ENCODE measurements at places on chromosomes 2 and 18.

- no peak for DNase-seq
Measured at GRCh38 chr2:230224458-230224857, 1.1 kb upstream of the SP140 start.

DNA sequence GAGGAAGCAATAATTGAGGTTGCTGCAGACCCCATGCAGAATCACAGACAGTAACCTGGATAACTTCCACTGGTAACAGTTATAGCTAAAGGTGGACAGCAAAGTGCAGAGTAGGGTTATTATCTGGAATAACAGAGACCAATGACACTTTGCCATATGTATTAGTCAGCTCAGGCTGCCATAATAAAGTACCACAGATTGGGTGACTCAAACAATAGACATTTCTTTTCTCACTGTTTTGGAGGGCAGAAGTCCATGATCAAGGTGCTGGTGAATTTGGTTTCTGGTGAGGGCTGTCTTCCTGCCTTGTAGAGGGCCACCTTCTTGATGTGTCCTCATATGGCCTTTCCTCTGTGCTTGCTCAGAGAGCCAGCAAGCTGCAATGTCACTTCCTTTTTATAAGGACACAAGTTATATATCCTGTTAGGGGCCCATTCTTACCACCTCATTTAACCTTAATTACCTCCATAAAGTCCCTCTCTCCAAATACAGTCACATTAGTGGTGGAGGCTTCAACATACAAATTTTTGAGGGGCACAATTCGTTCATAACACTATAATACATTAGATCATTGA lies 191.0 kb upstream of the LRP1B start:
- DNase-seq: no peak

- no peak for DNase-seq
Measured at GRCh38 chr2:173612354-173612753, 257.7 kb downstream of the CDCA7 start.

DNA sequence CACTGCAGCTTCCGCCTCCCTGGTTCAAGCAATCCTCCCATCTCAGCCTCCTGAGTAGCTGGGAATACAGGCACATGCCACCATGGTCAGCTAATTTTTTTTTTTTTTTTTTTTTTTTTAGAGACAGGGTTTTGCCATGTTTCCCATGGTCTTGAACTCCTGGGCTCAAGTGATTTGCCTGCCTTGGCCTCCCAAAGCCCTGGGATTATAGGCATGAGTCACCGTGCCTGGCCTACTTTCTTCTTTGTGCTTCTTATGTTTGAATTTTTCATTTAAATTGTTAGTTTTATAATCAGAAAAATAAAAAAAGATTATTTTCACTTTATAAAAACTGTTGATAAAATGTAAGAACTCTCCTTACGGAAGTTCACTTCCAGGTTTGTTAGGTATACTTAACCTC lies 101.5 kb upstream of the LPIN2 start:
- no peak for DNase-seq

DNA sequence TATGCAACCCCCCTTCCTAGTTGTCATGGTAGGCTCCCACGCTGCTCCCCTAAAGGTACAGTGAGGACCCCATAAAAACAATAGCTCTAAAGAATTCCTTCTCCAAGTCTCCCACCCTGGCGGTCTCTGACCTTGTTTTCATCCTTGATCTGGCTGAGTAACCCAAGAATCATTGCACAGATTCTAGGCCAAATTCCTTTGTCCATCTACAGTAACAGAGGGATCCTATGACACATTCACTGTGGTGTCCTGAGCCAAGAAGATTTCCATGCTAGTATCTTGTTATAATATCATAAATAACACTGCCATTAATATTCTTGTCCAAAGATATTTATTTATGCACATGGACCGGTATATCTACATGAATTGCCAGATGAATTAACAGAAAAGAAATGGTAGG lies 240.2 kb downstream of the CYP26B1 start:
- DNase-seq: no peak

GRCh38 chr2:221571551-221572218 lies 419 bp downstream of the EPHA4 start:
- peak; percentile 68 for DNase-seq

DNA sequence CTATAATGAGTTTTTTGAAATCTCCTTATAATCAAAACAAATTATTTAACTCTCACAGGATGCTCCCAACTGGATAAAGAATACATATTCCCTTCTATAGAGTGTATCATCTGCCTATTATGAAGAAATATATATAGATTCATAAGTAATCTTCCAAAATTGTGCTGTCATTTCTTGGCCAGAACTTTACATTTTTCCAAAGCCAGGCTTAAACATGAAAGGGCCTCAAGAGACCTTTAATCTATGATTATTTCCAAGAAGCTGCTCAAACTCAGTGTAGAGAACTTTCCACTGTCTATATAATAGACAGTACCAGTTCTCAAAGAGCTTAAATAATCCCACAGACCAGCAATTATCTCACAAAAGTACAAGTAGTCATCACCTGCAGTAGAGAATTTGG lies 211.0 kb downstream of the AKAIN1 start:
- DNase-seq: no peak

GRCh38 chr2:108594982-108595464 lies 60.8 kb downstream of the LIMS1 start:
- DNase-seq: no peak

- DNase-seq: no peak
Measured at GRCh38 chr2:120012363-120012762, 514 bp upstream of the EPB41L5 start.

- no peak for DNase-seq
Measured at GRCh38 chr2:63614448-63614968, 25.7 kb downstream of the MDH1 start.

DNA sequence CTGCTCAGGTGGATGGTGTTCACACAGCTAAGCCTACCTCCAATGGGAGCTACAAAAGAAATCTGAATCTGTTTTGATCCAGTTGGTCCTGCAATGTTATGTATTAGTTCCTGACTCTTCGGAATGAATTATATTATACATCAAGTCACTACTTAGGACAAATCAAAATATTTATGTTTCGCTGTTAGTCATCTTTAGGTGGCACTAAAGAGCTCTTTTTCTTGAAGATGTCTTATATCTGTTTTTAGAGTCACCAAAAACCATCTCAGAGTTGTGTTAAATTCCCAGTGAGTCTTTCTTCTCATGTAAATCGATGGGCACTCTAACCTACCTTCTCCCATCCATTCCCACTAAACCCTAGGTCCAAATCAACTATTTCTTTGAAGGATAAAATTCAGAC lies 2.2 kb downstream of the DNER start:
- no peak for DNase-seq

- no peak for DNase-seq
Measured at GRCh38 chr2:203394519-203395227, 66.5 kb downstream of the ABI2 start.

GRCh38 chr2:101446869-101447268 lies 28.0 kb downstream of the RFX8 start:
- DNase-seq: no peak

DNA sequence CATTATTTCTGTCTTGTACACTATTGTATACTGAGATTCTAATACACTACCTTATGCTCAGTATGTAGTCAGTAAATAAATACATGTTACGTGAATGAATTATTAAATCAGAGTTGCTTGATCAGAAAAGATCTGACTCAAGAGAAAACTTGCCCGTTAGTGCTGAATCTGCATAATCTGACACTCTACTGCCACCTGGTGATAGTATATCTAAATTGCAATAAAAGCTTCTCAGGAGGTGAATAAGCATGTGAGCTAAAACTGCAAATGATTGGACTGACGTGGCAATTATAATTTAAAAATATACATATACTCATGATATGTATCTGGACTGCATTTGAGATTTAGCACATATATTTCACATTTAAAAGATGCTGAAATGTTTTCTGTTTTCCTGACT lies 70.4 kb downstream of the KIAA1328 start:
- DNase-seq: no peak

- DNase-seq: peak; percentile 36
Measured at GRCh38 chr2:203782262-203782976, 76.0 kb downstream of the CD28 start.

- no peak for DNase-seq
Measured at GRCh38 chr2:6881046-6881445, 3.5 kb downstream of the RSAD2 start.

- no peak for DNase-seq
Measured at GRCh38 chr2:218644721-218645120, 14.7 kb downstream of the ZNF142 start.

DNA sequence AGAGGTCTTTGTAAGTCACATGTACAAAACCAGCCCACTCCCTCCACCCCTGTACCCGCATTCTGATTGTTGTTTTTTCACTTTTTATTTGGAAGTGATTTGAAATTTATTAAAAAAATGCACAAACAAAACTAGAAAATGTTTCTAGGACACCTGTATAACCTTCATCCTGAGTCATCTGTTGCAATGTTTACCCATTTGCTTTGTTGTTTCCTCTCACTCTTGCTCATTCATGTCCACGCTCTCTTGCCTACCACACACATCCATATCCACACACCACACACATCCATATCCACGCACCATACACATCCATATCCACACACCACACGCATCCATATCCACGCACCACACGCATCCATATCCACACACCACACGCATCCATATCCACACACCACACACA lies 18.8 kb downstream of the ZNF407 start:
- no peak for DNase-seq

- DNase-seq: no peak
Measured at GRCh38 chr2:229407170-229407569, 136.1 kb upstream of the PID1 start.

GRCh38 chr18:80249217-80250093 lies 2.1 kb upstream of the PARD6G start:
- DNase-seq: peak; percentile 36

DNA sequence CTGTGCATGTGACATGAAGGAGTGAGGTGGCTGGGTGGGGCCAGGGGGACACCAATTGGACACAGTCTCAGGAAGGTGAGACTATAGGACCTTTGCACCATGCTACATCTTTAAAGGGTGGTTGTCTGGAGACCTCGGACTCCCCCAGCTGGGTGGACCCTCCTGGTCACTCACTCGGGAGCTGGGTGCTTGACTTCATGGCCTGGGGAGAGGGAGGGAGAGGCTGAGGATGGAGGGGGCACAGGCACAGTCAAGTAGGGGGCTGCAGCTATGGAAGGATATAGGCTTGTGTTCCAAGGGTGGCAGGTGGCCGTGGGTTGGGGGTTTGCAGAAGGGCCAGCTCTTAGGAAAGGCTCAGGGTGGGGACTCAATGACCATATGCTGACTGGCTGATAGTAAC lies 7.1 kb upstream of the CELF4 start:
- DNase-seq: no peak

- no peak for DNase-seq
Measured at GRCh38 chr2:47639467-47639866, 143.5 kb upstream of the MSH6 start.

- no peak for DNase-seq
Measured at GRCh38 chr18:28411806-28412205, 234.9 kb upstream of the CDH2 start.

DNA sequence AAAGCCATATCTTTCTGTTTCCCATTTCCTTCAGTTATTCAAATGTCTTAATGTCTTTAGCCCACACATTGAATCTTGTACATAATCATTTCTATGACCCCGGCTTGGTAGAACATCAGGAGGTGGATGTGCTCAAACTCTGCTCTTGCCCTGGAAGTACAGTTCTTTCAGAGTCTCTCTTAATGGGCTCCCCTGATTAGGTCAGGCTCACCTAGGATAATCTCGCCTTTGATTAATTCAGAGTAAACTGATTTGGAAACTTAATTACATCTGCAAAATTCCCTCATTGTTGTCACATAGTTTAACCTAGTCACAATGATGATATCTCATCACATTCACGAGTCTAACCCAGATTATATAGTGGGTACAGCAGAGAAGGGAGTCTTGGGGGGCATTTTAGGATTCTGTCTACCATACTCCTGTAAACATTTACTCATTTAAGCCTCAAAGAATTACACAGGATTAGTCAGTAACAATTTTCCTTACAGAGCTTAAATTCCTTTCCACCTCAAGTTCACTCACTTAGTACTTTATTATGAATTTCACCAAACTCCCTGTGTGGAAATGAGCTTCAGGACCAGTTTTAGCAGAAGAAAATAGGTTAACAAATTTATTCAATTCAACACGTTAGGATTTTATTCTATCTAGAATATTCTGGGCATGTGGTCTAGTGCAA lies 135.5 kb downstream of the FHOD3 start:
- DNase-seq: no peak

DNA sequence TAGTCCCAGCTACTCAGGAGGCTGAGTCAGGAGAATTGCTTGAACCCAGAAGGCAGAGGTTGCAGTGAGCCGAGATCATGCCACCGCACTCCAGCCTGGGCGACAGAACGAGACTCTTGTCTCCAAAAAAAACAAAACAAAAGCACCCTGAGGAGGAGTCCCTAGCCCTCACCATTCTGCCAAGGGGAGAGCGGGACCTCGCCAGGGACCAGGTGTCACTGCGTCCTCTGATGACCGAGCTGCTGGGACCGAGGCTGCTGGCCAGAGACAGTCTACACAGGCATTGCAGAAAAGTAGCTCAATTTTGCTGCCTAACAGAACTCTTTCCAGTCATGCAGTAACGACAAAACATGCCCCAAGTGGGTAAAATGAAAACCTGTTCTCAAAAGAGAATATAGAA lies 18.4 kb downstream of the NCK2 start:
- DNase-seq: no peak

DNA sequence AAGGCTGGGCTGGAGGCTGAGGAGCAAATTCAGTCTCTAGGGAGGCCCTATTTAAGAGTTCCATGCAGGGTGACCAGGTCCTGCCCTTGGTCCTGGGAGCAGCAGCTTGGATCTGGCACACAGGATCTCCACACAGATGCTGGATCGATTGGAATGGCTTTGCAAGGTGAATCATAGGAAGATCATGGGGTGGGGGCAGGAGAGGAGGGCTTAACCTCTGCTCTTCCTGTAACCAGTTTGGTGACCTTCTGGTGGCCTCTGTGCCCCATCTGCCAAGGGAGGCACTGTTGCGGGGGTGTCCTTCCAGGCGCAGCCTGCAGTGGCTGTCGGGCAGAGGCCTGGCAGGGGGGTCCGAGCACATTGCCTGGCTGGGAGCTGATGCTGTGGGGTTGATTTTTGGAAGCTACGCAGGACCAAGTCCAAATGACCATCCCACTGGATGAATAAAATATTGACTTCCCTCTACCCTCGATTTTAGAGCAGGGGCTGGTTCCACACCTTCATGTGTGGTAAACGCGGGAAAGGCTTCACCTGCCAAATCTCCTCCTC lies 79.7 kb downstream of the EDAR start:
- DNase-seq: no peak

- DNase-seq: no peak
Measured at GRCh38 chr18:9321017-9321452, 13.5 kb upstream of the TWSG1 start.

DNA sequence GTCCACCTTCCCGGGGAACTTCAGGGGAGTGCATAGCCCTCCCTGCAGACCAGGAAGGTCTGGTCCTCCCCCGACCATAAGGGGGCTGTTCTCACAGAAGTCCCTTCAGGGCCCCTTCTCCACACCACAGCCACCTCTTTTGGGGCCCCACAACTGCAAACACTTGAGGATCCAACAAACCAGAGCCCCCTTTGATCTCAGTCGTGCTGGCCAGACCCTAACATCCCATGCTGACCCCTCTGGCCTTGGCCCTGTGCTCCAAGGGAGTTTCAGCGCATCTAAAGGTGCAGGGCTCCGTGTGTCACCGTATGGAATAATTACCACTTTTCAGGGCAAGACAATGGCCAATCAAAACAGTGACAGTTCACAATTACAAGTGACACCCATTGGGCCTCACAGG lies 57.7 kb downstream of the ADNP2 start:
- no peak for DNase-seq

Measured in stimulated activated effector memory CD8-positive, alpha-beta T cell treated with anti-CD3 and anti-CD28 coated beads, Interleukin-12 subunit alpha, Interleukin-12 subunit beta, amount 100 ng/mL, for 72 hours (primary cell).